Activated naive CD8-positive, alpha-beta T cell treated with anti-CD3 and anti-CD28 coated beads, Interleukin-2, amount 10 ng/mL, durations not matched to agents 7 days and 5 days (primary cell): ENCODE measurements at places on chromosomes 12 and 14.

GRCh38 chr12:77894556-77894955, 63.9 kb downstream of the NAV3 start:
- DNase-seq, result no peak

DNA sequence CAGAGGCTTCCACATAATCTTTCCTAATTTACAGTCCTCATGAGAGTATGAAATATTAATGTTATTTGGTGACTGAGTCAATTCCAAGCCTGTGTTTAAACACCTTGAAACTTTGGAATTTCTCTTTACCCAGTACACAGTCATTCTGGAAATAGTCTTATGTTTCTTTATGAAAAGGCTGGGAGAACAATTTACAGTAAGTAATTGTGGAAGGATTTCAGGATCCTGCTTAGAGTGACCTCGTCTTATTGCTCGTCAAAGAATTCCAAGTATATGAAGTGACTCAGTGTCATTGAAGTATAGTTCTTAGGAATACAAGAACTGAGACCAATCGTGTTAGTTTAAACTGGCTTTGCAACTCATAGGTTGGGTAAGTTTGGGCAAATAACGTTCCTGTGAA, 634.2 kb downstream of the SLC16A7 start:
- no peak for DNase-seq

DNA sequence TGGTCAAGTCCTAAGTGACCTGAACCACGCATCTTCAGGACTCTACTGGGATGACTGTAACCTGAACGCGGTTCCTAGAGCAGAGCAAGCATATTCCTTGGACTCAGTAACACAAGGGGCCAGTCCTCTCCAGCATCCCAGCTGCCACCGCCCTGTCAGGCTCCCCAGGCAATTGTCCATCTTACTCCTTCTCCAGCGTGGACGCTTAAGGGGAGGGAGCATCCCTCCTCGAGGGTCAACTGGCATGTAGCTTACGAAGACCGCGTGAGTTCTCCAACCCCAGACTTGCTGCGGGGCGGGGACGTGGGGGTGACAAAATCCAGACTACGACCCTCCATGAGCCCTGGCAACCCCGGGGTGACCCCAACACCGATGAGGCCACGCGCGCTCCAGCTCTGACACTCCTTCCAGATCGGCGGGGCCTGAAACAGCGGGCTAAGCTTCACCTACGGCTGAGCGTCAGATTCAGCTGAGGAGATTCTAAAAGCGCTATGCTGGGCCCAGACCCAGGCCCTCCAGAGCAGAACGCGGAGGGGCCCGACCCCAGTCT, 846 bp upstream of the MTHFD1 start:
- DNase-seq, result no peak

GRCh38 chr12:109430244-109430643, 46.9 kb downstream of the KCTD10 start:
- no peak for DNase-seq

GRCh38 chr14:101222362-101223070, 319.0 kb upstream of the RTL1 start:
- no peak for DNase-seq

GRCh38 chr12:49483619-49484018, 55.2 kb upstream of the KCNH3 start:
- no peak for DNase-seq

DNA sequence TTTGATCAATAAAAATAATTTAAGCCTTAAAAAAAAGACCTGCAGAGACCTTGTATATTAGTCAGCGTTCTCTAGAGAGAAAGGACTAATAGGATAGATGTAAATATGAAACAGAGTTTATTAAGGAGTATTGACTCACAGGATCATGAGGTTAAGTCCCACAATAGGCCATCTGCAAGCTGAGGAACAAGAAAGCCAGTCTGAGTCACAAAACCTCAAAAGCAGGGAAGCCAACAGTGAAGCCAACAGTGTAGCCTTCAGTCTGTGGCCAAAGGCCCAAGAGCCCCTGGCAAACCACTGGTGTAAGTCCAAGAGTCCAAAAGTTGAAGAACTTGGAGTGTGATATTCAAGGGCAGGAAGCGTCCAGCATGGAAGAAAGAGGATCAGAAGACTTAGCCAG, 66.3 kb downstream of the TBX5 start:
- no peak for DNase-seq

GRCh38 chr12:22799503-22799902, 174.5 kb downstream of the ETNK1 start:
- DNase-seq, result no peak

DNA sequence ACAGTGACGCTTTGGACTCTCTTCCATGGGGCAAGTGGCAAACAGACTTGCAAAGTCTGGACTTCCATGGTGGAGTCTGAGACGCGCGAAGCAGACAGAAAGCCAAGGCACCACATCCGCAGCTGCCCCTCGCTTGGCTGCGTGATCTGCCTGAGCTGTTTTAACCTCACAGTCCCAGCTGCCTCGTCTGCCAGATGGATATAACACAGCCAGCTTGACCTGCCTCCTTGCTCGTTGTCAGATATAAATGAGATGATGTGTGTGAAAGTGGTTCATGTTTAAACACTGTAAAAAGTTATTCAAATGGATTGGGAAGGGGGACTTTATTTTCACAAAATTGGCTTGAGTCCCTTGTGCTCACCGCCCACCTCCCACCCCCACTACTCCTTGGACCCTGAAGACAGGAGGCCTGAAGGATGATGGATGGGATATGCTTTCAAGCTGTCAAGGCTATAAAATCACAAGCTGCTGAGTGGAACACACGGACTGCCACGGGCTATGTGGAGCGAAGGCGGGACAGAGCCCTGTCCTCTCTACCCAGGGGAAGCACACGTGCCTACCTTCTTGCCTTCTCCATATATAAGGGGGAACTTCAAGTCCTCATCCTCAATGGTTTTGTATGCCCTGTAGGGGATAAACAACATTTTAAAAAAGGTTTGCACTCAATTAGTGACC, 226.9 kb downstream of the MON2 start:
- DNase-seq, result no peak

GRCh38 chr12:101608301-101609133, 13.7 kb downstream of the MYBPC1 start:
- DNase-seq, result no peak

DNA sequence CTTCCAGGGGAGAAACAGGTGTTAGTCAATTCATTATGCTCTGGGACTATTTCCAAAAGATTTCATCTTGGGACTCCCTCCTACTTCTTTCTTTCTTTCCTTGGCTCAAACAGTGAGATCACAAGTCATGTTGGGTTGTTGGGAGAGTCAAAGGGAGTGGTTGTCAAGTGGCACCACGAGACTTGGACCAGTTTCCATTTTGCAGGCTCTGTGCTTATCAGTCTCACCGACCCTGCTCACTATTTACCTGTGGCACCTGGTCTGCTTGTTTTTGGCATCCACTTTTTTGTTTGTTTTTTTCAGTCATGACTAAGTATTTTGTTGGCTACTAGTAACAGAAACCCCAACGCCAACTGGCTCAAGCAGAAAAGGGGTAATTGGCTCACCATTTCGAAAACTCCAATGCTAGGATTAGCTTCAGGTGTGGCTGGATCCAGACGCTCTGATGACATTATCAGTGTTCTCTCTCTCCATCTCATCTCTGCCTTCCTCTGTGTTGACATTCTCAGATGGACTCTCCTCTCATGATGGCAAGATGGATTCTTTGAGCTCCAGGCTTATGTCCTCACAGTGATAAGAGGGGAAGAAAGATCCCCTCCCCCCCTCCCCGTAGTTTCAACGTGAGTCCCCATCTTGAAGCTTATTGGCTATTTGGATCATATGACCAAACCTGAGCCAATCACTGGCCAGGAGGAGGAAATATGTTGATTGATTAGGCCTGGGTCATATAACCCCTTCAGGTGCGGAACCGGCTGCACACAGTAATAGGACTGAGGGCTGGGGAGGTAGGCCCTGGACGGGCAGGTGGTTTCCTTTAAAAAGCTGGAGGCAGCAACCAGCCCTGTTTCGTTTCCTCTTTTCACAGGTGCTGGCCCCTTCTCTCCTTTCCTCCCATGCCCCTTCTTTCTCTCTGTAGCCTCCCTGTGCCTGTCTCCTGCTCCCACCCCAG, 84.2 kb downstream of the AACS start:
- no peak for DNase-seq

GRCh38 chr14:102606296-102606695, 13.8 kb downstream of the RCOR1 start:
- no peak for DNase-seq

DNA sequence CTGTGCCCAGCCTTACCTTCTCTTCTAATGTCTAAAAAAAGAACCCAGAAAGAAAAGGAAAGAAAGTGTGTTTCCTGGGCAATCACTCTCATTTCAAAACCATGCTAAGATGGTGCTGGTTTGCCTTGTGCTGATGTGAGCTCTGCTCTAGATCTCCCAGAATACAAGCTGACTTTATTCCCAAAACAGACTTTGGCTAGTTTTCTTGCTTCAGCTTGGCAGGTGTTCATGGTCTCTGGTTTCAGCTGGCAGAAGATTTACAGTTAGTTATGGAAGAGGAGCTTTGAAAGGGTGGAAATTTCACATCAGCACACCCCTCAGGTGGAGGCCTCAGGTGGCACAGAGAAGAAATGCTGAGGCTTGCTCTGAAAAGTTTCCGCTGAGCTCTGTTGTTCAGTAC, 34.4 kb downstream of the PPP1R36 start:
- DNase-seq, result no peak

DNA sequence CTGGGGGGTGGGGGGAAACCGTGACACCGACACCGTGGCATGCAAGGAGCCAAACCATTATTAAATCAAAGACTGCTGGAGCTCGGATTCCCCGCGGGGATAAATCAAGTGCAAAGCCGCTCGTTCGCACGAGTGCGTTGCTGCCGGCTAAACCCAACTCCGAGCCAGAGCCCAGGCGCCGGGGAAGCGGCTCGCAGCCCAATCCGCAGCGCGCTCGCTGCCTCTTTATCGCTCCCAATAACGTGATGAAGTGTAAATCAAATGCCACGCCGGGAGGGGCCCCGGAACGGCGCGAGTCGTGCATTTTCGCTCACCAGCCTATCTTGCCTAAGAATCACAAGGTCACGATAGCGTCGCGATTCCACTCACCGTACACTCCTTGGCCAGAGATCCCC, 1.3 kb downstream of the MDGA2 start:
- no peak for DNase-seq

- no peak for DNase-seq
Observed at GRCh38 chr14:88775532-88775931, 17.2 kb downstream of the EML5 start.

GRCh38 chr12:3034067-3034750, 43.0 kb upstream of the TSPAN9 start:
- peak; percentile 49 for DNase-seq

DNA sequence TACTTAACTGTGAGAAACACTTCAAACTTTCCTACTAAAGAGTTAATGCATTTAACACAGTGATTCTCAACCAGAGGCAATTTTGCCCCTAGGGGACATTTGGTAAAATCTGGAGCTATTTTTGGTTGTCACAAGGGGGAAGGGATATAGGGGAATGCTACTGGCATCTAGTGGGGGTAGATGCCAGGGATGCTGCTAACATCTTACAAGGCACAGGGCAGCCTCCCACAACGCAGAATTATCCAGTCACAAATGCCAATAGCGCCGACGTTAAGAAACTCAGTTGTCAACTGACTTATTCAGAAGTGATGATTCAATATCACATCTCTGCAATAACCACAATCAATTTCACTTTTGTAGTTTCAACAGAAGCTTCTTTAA, 2.0 kb downstream of the EEA1 start:
- peak; percentile 34 for DNase-seq
